ENCODE measurements at places on chromosomes 2 and 18.

GRCh38 chr2:29223257-29223656 is 108.0 kb downstream of the CLIP4 start:
- DNase-seq = no peak

- no peak for DNase-seq
These were observed 164.5 kb upstream of the DNMT3A start for GRCh38 chr2:25506226-25506625.

DNA sequence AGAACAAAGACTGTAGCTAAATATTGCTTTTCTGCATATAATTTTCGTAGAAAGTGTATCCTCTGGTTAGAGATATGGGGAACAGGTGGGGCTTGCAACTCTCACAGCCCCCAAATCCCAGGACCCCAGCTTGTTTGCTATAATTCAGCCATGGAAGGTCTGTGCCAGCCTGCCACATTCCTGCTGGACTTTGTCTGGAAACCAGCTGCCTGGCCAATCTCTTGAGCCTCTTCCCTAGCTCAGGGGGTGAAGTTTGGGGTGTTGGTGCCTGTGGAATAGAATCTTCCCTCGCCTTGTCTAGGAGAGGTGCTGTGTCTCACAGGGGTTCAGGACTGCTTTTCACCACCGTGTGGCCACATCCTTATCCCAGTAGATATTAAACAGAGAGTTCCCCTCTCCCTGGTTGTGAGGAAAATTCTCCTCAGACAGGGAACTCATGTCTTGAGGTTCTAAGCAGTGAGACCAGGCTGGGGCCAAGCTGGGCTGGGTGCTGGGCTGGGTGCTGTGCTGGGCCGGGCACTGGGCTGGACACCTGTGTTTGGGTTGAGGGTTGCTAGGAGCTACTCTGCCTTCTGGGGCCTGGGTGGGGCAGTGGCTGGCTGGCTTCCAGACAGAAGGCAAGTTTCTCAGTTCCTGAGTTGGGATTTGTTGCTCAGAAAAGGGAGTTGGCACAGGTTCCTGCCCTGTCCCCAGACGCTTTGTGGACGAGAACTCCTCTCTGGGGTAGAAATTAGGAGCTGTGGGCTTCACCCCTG is 12.3 kb downstream of the TOGARAM2 start:
- DNase-seq = no peak

DNA sequence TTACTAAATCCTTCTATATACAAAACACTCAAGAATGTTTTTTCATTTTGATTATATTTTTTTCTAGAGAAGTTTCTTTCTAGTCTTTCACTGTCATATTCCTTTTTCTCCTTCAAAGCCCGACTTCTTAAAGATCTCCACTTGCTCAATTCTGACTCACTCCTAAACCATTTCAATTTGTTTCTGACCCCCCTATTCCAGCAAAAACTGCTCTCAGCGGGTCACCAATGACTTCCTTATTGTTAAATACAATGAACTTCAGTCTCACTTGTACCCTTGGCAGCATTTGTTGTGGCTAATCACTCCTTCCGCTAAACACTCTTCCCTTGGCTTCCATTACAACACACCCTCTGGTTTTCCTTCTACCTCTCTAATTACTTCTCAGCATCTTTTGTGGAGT is 111.1 kb upstream of the RBBP8 start:
- no peak for DNase-seq

GRCh38 chr2:189217541-189217940 is 38.0 kb upstream of the COL5A2 start:
- no peak for DNase-seq

DNA sequence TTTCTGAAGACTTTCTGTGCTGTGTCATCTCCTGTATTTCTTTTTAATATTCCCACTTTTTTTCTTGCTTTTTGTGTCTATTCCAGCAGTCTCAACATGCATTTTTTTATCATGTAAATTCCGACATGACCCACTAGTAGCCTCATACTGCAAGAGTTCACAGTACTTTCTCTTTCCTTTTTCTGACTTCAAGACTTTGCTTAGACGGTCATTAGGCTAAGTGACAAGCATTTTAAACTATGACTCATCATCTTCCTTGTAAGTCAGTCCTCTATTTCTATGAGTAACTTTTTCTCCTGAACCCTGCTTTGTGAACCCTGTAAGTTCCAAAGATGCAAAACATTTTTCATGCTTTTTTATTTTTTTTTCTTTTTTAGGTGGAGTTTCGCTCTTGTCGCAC is 381.2 kb downstream of the TXNL1 start:
- DNase-seq = no peak

GRCh38 chr2:150370561-150370960 is 116.9 kb downstream of the RND3 start:
- no peak for DNase-seq

DNA sequence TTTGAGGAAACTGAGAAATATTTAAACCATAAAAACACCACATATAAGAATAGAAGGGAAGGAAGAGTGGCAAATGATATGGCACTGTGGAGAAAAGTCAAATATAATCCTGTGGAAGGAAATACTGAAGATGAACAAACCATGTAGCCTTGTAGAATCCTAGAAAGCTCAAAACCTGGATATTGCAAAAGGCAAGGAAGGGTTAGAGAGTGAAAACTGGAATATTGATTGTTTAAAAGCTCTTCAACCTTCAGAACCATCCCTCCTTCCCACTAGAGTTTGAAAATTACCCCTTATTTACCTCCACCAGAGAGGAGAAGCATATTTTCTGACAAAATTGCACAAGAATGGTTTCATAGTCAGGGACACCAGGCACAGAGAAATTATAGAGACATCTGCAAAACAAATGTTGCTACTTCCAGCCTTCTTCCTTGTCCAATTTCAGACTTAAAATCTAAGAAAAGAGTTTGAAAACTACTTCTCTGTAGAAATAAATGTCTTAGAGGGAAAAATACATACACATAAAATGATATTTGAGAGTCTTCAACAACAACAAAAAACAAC is 48.0 kb downstream of the ANTXR1 start:
- DNase-seq = no peak

GRCh38 chr2:226405465-226405864 is 394.2 kb downstream of the IRS1 start:
- no peak for DNase-seq

DNA sequence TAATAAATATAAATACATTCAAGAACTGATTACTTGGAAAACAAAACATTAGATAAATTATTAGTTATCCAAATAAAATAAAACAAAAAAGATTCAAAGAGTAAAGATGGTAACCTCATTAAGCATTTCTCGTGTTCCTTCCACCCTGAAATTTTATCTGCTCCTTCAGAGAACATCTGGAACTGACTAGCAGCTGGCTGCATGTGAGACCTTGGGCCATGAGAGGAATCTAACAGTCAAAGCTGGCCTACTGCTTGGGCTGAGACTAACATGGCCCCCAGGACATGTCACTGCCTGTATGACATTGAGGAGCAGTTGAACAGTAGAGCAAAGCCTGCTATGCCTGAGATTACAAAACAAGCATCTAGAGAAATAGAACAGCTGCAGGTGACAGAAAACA is 208.5 kb upstream of the ZSWIM2 start:
- DNase-seq = no peak

GRCh38 chr2:112242384-112242783 is 12.5 kb downstream of the ZC3H8 start:
- DNase-seq = no peak

DNA sequence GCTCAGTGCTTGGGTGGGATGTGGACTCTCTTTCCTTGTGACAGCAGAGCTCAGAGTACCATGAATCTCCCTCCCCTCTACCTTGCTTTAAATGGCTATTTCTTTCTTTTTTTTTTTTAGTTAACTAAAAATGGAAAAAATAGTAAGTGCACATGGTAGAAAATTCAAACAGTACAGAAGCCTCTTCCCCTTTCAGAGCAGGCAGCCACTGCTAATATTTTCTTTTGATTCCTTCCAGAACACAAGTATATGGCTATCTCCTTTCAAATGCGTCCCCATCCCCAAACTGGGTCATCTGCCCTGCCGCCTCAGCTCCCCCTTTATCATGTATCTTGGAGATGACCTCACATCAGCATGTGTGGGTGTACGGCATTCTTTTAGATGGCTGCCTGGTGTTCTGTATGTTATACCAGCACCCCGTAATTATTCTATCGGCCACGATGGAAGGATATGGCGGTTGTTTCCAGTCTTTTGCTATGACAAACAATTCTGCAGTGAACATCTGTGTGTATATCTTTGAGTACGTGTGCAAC is 70.5 kb upstream of the DLX2 start:
- no peak for DNase-seq

DNA sequence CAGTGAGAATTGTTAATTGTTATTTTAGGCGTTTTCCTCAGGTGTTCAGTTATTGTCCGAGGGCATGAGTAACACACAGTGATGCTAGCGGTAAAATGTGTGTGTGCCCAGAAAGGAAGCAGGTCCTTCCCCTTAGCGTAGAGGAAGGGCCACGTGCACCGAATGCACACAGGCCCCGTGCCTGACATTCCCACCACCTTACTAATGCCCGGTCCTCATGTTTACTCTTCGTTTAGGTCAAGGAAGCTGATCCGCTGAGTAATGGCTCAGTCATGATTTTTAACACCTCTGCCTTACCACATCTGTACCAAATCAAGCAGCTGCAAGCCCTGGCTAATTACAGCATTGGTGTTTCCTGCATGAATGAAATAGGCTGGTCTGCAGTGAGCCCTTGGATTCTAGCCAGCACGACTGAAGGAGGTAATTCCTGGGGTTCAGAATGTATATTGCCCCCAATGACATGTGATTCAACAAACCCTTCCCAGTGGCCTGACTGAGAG is 76.7 kb downstream of the MERTK start:
- no peak for DNase-seq

- no peak for DNase-seq
These were observed 174.2 kb upstream of the LHCGR start for GRCh38 chr2:48929571-48930301.

DNA sequence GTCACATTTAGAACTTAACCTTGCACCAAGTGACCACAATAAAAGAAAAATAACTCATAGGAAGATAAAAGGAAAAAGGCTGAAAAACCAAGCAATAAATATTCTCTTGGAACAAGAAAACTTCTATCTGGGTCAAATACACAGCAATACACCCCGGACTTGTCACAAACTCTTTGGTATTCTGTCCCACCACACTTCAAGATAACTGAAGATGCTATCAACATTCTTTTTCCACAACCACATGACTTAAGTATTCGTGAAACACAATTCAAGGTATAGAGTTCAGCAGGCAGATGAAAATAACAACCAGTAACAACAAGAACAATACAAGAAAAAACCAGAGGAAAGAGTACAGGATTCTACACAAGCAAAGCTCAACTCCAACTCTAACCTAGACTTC is 18.0 kb downstream of the MBD2 start:
- no peak for DNase-seq

GRCh38 chr2:99675130-99675661 is 185.4 kb upstream of the REV1 start:
- DNase-seq = no peak

- DNase-seq = no peak
These were observed 222.3 kb downstream of the SH3RF3 start for GRCh38 chr2:109351164-109351756.

DNA sequence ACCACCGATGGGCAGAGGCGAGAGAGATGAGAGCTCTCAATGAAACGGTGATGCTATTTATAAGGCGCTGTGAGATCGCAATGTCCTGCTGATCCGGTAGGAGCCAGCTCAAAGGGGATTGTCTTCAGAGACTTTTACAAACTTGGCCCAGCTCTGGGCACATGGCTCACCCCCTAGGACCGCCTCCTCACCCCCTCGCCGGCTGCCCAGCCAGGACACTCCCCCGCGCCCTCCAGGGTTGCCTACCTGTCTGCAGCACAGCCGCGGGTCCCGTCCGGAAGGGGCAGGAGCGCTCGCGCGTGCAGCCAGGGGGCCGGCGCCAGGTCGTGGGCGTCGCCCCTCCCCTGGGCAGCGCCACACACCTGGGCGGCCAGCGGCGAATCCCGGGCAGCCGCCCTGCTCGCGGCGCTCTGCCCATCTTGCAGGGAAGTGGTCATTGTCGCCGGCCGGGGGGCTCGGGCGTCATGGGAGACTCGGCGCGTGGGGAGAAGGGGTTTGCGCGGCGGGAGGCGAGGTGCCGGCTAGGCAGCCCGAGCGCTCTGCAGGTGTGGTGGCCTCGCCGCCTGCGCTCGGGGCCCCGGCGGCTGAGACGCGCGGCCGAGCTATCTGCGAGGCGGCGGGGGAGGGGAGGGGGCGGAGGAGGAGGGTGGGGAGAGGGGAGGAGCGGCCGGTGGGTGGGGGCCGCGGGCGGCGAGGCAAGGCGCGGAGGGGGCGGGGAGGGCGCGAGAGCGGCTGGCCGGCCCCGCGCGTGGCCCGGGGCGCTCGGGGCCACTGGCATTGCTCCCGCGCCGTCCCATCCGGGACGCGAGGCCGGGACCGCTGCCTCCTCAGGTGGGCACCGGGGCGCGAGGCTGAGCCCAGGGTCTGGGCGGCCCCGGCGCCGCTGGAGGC is at the start of gene GRB14:
Gene GRB14 (minus strand): TSS at position 610 of the 891 bp plus-strand sequence. CDS start 173 bp downstream, at position 437.
- DNase-seq = no peak

GRCh38 chr2:46615986-46616485 is 136.7 kb downstream of the TMEM247 start:
- no peak for DNase-seq

Data from activated naive CD4-positive, alpha-beta T cell (primary cell).